Activated CD8-positive, alpha-beta memory T cell treated with anti-CD3 and anti-CD28 coated beads for 1 hour (primary cell): ENCODE measurements at places on chromosomes 3 and 15.

GRCh38 chr15:83734487-83734886, 80.6 kb downstream of the ADAMTSL3 start:
- no peak for DNase-seq

- no peak for DNase-seq
These were observed 93.6 kb upstream of the COL8A1 start for GRCh38 chr3:99544786-99545281.

GRCh38 chr15:101093958-101094357, 157.9 kb downstream of the CHSY1 start:
- no peak for DNase-seq

DNA sequence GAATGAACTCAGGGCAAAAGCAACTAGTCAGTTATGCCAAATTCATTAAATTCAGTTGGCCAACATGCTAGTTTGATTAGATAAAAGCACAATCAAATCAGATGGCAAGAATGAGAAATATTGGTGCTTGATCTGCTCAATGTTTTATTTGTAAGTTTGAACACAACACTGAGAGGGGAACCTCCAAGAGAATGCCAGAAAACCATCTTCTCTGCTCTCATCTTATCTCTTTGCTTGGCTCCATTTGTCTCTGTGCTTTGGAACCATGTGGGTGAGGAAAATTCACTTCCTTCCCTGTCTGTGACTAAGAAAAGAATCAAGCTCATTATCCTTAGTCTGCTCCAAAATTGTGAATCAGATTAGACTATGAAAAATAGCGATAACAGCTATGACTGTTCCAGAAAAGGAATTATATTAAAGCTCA, 43.6 kb upstream of the DCBLD2 start:
- DNase-seq, result no peak

GRCh38 chr3:45909542-45909941, 23.2 kb downstream of the CCR9 start:
- no peak for DNase-seq

DNA sequence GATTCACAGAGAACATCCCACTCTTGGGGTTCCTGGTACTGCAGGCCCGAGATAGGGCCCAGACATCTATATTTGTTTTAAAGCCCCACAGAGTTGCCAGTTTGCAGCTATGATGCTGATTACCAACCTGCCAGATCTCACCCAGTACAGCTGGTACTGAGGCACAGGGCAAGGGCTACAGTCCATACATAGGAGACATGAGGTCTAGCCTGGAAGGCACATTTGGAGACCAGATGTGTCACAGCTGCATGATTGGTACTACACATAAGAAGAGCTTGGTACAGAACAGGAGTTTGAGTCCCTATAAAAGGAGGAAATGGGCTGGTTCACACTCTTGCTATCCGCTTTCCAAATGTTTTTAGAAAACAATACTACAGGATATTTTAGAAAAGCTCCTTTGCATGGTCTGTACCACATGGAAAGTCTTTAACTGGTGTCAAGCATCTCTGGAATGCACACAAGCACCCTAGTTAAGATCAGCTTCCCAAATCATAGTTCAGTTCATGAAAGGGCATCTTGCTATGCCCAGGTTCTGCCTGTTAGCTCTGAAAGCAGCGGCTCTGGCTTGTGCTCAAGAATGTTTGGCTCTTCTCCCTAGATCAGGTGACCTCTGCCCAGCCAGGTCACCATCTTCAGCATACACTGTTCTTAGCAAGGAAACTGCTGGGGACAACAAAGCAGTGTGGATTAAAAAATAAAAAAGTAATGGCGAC, 20.6 kb downstream of the MTMR14 start:
- no peak for DNase-seq

DNA sequence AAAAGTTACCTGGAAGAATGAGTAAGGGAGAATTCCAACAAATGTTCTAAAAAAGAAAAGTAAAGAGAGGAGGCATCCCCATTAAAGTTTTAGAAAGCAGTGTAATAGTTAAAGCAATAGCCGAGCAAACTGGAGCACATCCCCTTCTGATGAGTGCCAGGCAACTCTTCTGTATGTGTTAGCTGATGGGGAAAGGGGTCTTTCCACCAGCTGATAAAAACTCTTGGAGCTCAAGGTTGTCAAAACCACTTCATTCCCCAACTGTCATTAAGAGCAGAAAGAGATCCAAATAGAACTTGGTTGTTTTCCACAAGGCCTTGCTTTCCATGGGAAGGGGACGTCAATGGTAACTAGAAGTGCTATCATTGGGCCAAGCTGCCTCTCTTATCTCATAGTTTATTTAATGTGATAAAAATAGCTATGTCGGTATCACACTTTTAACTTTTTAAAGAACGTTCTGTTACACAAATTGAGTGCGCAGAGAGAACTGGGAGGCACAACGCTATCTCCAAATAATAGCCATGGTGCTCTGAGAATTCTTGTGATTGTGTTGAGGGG, 116.9 kb downstream of the POLR2M start:
- DNase-seq, result no peak

DNA sequence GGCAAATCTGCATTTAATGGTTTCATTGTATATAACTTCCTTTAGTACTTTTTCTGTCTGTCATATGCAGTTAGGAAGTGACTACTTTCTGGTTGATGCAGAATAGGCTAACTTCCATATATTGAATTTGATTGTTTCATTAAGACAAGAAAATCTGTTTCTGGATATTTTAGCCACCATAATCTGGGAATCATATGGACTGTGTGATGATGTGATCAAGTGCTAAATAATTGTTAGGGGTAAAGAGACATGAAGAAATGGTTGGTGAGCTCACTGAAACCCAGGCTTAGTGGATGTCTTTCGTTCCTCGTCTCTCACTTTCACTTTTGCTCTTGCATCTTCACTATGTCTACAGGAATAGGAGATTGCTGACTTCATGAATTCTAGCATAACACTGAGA, 3.5 kb upstream of the MNS1 start:
- DNase-seq, result no peak

DNA sequence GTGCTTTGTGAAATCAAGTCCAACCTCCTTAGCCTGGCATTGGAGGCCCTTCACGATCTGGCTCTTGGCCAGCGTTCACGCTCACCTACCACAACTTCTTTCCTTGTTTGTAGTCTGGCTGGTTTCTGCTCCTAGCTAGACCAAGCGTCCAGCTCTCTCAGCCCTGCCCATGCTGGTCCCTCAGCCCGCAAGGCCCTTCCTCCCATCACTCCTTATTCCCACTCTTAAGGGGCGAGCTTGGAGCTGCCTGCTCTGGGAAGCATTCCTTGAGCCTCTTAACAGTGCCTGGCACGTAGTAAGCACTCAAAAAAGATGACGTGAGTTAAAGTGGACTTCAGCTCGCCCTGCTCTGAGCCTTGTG, 8.7 kb downstream of the SLC6A6 start:
- DNase-seq, result no peak

DNA sequence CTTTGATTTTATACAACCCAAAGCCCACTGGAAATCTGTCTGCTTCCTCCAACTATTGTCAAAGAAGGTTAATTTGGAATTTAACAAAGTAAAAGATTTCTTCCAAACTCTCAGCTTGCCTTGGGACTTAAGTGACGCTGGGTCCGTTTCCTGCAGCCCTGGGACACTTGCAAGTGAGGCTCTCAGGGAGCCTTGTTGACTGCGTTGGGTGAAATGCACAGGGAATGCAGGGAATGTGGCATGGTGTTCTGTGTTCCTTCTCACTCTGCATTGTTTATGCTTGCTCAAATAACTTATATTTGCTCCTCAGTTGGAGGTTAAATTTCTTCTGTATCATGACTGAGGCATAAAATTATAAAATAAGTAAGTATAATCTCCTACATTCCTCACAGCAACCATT, 60.9 kb upstream of the TJP1 start:
- DNase-seq, result no peak

DNA sequence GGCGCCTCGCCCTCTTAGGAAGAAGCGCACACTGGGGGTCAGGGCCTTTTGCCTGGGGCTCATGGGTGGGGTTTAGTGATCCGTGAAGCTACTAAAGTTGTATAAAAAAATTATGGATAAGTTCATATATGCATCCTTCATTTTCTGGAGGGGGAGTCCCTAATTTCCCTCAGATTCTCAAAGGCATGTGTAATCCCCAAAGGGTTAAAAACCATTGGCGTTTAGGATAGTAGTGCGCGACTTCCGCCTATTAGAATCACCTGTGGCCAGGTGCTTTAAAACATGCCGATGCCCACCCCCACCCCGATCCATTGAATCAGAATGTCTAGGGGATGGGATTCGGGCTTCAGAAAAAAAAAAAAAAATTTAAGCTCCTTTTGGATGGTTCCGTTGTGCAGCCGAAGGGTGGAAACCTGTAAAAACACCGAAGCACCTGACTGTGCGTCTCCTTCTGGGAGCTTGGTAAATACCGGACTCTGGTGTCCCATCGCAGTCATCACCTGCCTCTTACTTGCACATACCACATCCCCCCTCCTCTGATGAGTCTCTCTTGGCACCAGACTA, 570 bp downstream of the APH1B start:
- DNase-seq, result no peak

- no peak for DNase-seq
These were observed 233.3 kb downstream of the SNRPN start for GRCh38 chr15:25188051-25188450.

GRCh38 chr3:165502707-165503106, 306.5 kb upstream of the SLITRK3 start:
- no peak for DNase-seq

GRCh38 chr3:29346828-29347227, 66.0 kb downstream of the RBMS3 start:
- DNase-seq, result no peak

DNA sequence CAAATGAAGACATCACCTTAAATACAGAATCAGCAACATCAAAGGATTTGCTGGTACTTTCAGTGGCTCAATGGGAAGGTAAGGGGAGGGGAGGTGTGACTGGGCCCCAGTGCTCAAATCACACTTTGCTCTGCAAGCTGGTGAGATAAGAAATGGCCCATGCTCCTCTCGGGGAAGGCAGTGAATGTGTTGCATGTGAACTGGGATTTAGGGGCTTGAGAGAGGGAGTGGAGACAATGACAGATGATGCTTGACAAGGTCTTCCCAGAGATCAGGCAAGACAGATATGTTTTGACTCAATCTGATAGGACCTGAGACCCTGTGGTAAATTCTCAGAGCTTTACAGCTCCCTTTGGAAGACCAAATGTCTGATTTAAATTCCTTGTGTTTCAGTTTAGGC, 233.0 kb upstream of the PROK2 start:
- no peak for DNase-seq
